ENCODE measurements at places on chromosomes 4 and X.

DNA sequence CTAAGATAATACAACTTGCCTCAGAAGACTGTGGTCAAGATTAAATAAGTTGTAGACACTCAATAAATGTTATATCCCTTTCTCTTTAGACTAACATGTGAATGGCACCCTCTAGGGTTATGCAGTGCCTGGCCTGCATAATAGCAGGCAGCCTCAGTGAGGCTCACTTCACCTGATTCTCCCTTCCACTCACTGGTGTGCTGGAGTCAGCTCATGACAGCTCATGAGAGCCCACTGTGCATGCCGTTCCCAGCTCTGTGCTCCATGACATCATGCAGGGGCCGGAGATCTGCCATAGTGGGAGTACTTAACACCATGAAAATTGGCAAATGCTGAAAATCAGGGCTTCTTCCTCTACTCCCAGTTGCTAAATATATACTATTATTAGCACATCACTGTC lies 64.5 kb downstream of the TEC start:
- DNase-seq = no peak

GRCh38 chr4:177596035-177596434 lies 153.8 kb upstream of the AGA start:
- DNase-seq = peak; percentile 3

DNA sequence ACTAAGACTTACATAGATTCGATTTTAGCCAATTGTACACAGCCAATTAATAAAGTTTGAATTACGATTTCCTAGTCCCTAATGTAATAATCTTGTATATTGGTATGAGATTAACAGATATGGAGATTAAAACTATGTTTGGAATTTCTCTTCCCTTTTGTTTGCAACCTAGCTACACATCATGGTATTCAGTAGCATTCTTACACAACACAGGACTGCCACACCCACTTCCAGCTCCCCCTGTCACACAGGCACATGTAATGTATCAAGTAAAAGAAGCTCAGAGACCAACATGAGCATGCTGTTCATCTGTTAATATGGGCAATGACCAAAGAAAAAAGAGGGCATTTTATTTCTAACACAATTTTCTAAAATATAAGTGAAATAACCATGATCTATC lies 12.8 kb downstream of the SLC6A14 start:
- DNase-seq = no peak

DNA sequence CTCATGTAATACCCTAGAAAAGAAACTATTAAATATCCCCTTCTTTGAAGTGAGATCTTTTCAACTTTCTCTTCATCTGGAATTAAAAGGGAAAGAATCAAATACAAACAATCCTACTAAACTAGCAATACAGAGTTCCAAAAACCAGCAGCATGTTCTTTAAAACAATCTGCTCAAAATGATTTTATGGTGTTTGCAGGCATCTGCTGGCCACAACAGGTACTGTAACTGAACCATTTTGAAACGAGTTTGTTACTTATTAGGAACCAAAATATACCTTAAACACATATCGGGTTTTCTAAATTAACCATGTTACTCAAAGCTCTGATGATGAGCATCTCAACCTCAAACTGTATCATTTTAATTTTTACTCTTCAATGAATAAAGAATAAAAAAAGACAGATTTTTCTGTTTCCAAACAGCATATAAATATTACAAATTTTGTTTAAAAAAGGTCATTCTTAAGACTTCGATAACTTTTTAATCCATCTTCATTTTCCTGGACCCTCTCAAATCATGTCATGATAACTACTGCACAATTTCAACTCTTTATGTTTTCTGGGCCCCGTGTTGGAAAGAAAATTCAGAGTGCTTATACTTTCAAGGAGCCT lies 56.5 kb downstream of the ARAP2 start:
- no peak for DNase-seq

DNA sequence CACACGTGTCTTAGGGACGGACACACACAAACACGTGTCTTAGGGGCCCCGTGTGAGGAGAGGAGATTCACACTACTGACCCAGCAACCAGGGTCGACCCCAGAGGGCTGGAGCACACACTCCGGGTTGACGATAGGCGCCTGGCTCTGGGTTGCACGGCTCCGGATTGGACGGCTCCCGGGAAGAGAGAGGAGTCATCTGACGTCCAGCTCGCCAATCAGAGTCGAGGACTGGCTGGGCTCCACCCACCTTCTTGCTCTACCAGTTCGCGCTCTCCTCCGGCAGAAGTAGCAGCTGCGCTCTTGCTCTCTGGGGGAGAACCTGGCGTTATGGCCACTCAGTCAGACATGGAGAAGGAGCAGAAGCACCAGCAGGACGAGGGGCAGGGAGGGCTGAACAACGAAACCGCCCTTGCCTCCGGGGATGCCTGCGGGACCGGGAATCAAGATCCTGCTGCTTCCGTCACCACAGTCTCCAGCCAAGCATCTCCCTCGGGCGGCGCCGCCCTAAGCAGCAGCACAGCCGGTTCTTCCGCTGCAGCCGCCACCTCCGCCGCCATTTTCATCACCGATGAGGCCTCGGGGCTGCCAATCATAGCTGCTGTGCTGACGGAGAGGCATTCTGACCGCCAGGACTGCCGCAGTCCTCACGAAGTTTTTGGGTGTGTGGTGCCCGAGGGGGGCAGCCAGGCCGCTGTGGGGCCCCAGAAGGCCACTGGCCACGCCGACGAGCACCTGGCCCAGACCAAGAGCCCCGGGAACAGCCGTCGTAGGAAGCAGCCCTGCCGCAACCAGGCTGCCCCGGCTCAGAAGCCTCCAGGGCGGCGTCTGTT lies 74.3 kb downstream of the NUDT10 start:
- no peak for DNase-seq

DNA sequence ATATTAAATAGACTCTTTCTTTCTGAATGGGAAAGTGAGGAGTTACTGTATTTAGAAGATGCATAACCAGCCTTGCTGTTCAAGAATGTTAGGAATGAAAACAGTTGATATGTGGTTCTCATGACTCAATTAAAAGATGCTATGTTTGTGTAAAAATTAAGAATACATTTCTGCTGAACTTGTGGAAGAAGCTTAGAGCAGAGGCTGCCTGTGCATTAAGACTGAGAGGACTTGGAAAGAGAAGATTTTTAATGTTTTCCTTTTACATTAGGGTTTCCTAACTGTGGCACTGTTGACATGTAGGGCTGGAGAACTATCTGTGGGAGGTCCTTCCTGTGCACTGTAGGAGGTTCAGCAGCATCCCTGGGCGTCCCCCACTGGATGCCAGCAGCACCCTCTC lies 137.7 kb downstream of the GPR143 start:
- no peak for DNase-seq

GRCh38 chr4:122542411-122543236 lies 78.2 kb downstream of the IL21 start:
- no peak for DNase-seq

DNA sequence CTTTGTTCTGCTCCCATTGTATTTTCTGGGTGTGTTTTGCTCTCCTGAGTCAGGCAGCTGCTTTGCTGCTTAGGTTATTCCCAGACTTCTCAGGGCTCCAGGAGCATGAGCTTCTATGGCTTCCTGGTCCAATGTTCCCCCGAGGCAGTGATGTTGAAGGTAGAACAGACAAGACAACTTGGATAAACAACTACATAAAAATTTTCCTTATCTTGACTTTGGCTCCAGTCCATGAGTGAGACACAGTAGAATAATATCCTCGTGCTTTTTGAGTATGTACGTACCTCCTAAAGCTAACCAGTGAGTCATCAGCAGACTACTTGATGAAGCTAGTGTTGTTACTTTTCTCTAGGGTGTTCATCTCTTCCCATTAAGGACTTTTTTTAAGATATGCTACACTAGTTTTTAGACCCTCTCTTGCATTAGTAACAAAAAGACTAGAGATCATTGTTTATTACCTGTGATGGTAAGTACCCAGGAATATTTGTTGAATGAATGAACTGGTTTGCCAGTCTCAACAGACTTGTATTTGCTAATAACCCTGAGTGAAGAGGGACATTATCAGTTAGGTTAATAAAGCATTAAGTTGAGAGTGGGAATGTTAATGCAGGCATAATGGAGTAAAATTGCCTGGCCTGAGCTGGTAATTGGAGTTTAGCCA lies 131.9 kb downstream of the FHIP1A start:
- DNase-seq = no peak

GRCh38 chr4:35538807-35539206 lies 705.5 kb downstream of the ARAP2 start:
- no peak for DNase-seq

Measured in stimulated activated CD4-positive, alpha-beta T cell treated with anti-CD3 and anti-CD28 coated beads, TNF-alpha, amount 100 ng/mL, for 1 hour (primary cell).